Cerebellar cortex (tissue), 1 donor: ENCODE measurements at places on chromosomes 1 and 21.

- no peak for DNase-seq
Measured at GRCh38 chr21:41500931-41501381, 7.0 kb downstream of the TMPRSS2 start.

GRCh38 chr21:42522771-42523170, 9.1 kb downstream of the SLC37A1 start:
- DNase-seq, result no peak

- no peak for DNase-seq
Measured at GRCh38 chr21:16460936-16461335, 731.2 kb downstream of the USP25 start.

DNA sequence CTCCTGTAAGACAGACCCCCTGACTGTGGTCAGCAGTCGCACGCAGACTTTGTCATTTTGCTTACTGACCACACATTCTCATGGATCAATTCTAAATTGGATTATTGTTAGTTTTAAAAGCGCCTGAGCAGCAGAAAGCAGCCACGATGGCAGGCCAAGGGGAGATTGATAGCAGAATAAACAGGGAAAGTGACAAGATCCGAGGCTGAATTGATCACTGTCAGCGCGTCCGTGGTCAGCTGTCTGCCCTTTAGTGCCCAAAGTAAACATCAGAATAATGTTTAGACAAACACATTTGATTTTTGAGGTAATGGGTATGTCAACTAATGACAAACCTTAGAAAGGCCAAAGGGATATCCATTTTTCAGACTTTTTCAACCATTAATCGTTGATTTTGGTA, 426.8 kb downstream of the SETD4 start:
- DNase-seq, result no peak
